ENCODE measurements at places on chromosomes 3 and 15. TPM values are rescaled to one million over a fixed set of nuclear protein-coding genes. Genes with fewer than 3 reads are reported as not detected.

Gene GRK7
- total RNA-seq, result not detected

Gene CPN2
- total RNA-seq, result not detected

Gene MOBP
- not detected for total RNA-seq

Gene ADCY5
- 1.2 TPM for total RNA-seq

Gene GHSR
- not detected for total RNA-seq

Gene CAMKV
- total RNA-seq, result not detected

Gene PAQR5
- total RNA-seq, result 4.6 TPM

Gene PPP1R14D
- total RNA-seq, result not detected

Gene CAND2
- total RNA-seq, result 0.43 TPM

Gene POLQ
- total RNA-seq, result 1.6 TPM

Gene HAUS2
- 41.9 TPM for total RNA-seq

Gene SAMD7
- not detected for total RNA-seq

Gene EBLN2
- 3.0 TPM for total RNA-seq

Gene NOX5
- 0.11 TPM for total RNA-seq

Gene ZNF385D
- 0.97 TPM for total RNA-seq

Gene TTC21A
- 0.25 TPM for total RNA-seq

Gene PSMD6
- 78.2 TPM for total RNA-seq

Gene IFRD2
- total RNA-seq, result 90.2 TPM

Gene MKRN2OS
- not detected for total RNA-seq

Gene TP63
- not detected for total RNA-seq

Gene DUOXA2
- total RNA-seq, result not detected

Gene IQCH
- total RNA-seq, result 4.1 TPM

Gene CLDN11
- total RNA-seq, result 81.9 TPM

Gene FAM98B
- total RNA-seq, result 4.2 TPM

Gene MEIS2
- 29.3 TPM for total RNA-seq

Gene MINAR1
- total RNA-seq, result 1.3 TPM

Gene ZKSCAN7
- 4.5 TPM for total RNA-seq

Gene OR5K2
- not detected for total RNA-seq

Measured in GM23248 (cell line).